Bone marrow (tissue), 2 donors: ENCODE measurements at places on chromosomes 5 and 9.

- no peak for DNase-seq
These were observed 226.4 kb downstream of the DCP2 start for GRCh38 chr5:113202746-113203716.

- DNase-seq: no peak
These were observed 101.4 kb downstream of the LPAR1 start for GRCh38 chr9:110936719-110937452.

DNA sequence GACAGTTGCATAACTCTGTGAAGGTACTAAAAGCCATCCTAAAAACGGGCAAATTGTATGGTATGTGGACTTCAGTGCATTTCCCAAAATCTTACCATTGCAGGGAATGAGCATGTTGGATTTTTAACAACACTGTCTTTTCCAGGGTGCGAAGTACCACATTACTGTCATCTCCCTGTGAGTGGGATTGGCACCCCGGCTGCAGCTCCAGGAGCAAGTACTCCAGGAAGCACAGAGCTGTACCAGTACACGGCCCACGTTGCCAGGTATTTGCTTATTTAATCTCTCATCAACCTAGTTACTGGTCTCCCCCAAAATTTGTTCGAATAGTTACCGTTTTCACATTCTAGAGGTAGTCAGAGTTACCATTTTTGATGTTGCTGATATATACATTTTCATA lies 22.6 kb upstream of the TJP2 start:
- DNase-seq: no peak

DNA sequence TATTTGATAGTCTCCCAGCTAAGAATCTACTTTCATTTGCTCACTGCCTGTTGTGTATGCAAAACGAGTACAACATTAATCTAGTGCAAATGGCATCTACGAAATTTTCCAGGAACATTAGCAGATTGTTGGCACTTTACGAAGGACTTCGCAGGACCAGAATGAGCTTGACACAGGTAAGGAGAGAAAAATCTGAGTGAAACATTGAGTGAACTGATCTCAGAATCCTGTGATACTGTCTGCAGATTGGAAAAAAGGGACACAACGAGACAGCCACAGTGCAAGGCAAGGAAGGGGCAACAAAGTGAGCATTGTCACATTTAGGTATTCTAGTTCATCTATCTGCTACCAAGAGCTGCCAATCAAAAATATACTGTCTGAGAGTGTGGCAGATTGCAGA lies 350.5 kb downstream of the ZNF608 start:
- no peak for DNase-seq

DNA sequence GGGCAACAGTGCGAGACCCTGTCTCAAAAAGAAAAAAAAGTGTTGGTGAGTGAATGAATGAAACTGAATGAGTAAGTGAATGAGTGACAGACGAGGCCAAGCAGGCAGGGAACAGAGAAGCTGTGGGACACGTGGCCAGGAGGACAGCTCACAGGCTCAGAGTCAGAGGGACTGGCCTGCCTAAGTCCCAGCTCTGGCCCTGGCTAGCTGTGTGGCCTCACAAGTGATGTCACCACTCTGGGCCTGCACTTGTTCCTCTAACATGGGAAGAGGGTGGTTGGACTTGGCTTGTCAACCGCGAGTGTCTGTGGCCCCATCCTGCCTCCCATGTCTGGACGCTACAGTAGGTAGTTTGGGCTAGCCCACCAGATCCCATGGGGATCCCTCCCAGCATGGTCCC lies 4.7 kb upstream of the PLPP7 start:
- no peak for DNase-seq

DNA sequence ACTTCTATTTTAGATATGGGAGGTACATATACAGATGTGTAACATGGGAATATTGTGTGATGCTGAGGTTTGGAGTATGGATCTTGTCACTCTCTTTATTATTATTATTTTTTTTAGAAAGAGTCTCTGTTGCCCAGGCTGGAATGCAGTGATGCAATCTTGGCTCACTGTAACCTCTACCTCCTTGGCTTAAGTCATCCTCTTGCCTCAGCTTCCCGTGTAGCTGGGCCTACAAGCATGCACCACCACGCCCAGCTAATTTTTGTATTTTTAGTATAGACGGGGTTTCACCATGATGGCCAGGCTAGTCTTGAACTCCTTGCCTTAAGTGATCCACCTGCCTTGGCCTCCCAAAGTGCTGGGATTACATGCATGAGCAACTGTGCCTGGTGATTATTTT lies 138.4 kb upstream of the SLC28A3 start:
- no peak for DNase-seq

DNA sequence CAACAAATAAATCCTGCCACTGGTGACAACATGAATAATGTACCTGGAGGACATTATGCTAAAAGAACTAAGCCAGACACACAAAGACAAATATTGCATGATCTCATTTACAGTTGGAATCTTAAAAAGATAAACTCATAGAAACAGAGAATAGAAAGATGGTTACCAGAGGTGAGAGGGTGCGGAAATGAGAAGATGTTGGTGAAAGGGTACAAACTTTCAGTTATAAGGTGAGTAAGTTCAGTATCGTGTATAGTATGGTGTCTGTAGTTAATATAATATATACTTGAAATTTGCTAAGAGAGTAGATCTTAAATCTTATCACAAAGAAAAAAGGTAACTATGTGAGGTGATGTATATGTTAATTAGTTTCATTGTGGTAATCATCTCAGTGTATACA lies 63.3 kb downstream of the PRRC1 start:
- DNase-seq: no peak

- no peak for DNase-seq
These were observed 334.6 kb downstream of the MED10 start for GRCh38 chr5:6043491-6044310.

GRCh38 chr5:10469253-10470050 lies 27.8 kb downstream of the ROPN1L start:
- DNase-seq: no peak

- DNase-seq: no peak
These were observed 245.9 kb downstream of the SAXO1 start for GRCh38 chr9:18786911-18787650.

DNA sequence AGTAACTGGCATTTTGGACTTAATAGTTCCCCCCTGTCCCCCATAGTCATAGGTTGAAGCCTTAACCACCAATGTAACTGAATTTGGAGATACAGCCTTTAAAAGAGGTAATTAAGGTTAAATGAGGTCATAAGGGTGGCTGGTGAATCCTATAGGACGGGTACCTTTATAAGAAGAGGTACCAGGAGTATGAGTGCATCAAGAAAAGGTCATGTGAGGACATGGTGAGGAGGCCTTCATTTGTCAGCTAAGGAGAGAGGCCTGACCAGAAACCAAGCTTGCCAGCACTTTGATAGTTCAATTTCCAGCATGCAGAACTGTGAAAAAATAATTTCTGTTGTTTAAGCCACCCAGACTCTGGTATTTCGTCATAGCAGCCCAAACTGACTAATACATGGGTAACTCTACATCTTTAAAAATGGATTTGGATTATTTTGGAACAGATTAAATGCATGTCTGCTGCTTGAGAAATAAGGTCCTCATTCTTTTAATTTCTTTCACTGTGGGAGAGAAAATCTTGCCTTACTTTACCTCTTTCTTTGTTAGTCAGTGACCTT lies 9.7 kb downstream of the RASA1 start:
- DNase-seq: no peak

DNA sequence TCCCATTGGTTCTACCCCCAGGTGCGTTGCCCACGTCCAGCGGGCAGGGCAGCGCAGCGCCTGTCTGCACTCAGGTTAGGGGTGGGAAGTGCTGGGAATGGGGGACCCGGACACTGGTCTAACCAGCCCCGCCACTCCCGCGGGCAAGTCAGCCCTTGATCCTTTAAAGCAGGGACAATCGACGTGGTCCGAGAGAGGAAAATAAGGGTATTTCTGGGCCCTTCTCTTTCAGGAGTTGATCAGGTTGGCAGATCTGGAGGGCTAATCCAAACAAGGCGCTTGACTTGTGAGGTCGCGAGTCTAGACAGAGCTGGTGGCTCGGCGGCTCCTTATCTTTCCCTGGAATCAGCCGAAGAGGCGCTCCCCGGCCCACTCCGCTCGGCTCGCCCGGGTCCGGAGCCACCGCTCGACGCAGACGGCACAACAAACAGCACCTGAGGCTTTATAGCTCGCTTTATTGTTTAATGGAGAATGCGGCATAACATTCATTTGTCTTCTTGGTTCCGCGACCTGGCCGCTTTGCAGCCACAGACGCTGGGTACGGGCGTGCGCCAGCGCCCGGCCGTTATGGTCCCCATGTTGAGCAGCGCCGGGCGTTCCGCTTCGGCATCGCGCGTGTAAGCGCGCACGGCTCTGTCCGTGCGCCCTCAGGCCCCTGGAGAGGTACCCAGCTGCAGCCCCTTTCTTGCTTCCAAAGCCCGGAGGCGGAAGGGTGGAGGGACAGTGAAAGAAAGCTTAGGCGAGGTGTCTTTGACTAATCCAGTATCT lies 15.8 kb downstream of the ISL1 start:
- DNase-seq: no peak

DNA sequence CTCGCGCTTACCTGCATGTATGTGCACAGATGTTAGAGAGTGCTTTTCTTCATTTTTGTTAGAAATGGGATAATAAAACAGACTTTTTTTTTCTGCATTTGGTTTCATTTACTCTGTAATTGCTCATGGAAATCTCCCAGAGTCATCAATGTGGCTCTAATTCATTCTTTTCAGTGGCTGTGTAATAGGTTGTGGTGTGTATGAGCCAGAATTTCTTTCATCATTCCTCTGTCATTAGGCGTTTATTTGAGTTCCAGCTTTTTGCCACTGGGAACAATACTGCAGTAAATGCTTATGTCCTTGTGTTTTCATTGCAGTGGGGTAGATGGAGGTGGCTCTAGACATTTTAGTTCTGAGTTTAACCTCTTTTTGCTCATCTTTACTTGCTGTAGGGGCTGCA lies 118.9 kb downstream of the NXNL2 start:
- DNase-seq: no peak

- no peak for DNase-seq
These were observed 44.2 kb downstream of the PSMB7 start for GRCh38 chr9:124370896-124371582.

DNA sequence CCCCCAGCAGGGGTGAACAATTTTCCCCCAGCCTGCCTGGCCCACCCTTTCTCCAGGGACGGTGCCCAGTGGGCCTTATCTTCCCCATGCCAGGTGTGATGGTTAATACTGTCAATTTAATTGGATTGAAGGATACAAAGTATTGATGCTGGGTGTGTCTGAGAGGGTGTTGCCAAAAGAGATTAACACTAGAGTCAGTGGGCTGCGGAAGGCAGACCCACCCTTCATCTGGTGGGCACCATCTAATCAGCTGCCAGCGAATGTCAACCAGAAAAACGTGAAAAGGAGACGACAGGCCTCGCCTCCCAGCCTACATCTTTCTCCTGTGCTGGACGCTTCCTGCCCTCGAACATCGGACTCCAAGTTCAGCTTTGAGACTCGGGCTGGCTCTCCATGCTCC lies 5.6 kb upstream of the FUT7 start:
- no peak for DNase-seq

- no peak for DNase-seq
These were observed 34.3 kb downstream of the KIF4B start for GRCh38 chr5:155047818-155048217.

DNA sequence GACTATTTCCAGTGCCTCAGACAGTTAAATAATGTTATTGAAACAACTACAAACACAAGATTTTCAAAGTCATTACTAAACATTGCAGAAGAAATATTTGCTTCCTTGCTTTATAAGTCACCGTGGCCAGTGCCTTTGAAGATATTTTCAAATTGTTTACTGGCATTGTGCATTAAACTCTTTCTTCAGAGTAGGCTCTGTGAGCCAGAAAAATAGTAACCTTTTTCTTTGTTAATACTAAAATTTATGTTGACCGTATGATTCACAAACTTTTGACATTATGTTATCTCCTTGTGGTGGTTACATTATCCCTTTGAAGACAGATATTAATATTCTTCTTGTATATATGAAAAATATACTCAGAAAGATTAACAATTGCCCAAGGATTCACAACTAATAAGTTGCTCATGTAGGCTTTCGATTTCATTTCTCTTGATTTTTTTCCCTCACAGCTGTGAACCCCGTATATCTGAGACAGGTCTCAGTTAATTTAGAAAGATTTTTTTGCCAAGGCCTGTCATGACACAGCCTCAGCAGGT lies 140.1 kb downstream of the NR3C1 start:
- no peak for DNase-seq

GRCh38 chr9:16275795-16276624 lies 594.5 kb downstream of the BNC2 start:
- no peak for DNase-seq

GRCh38 chr5:14834584-14835550 lies 36.7 kb downstream of the ANKH start:
- DNase-seq: no peak

GRCh38 chr9:16753256-16753655 lies 117.2 kb downstream of the BNC2 start:
- DNase-seq: no peak
